ENCODE measurements at places on chromosomes 2 and 18.

GRCh38 chr2:72893594-72894319 lies 6.5 kb downstream of the SPR start:
- DNase-seq, result no peak

GRCh38 chr2:77161009-77161408 lies 361.2 kb downstream of the LRRTM4 start:
- no peak for DNase-seq

GRCh38 chr2:159043710-159044109 lies 75.3 kb downstream of the TANC1 start:
- DNase-seq, result no peak

- DNase-seq, result no peak
These were observed 61.1 kb downstream of the KCNF1 start for GRCh38 chr2:10972683-10973433.

DNA sequence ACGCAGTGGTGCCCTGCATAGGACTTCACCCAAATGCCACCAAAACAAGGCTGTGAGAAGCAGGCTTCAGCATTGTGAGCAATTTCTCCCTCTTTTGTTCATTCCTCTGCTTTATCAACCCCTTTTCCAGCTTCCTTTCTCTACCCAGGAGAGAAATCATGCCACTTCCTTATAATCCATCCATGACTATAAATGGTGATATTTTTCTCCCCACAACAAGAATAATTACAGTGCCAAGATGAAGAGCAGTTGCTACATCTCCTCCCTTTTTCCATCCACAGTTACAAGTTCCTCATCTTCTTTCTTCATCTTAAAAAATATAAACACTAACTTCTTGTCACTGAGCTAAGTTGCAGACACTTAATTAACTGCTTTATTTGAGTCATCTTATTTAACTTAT lies 167.2 kb downstream of the ANTXR1 start:
- no peak for DNase-seq

GRCh38 chr2:204008352-204008751 lies 71.8 kb downstream of the ICOS start:
- DNase-seq, result no peak

Data from activated CD4-positive, alpha-beta T cell treated with anti-CD3 and anti-CD28 coated beads for 24 hours (primary cell).